PC-9 (cell line): ENCODE measurements at places on chromosomes 11 and 22. TPM values are rescaled to one million over a fixed set of nuclear protein-coding genes. Genes with fewer than 3 reads are reported as not detected.

Gene OR52E8
- not detected in 2 replicates for total RNA-seq

Gene ARHGAP1
- total RNA-seq, result 60.3 and 64.2 TPM in 2 replicates

DNA sequence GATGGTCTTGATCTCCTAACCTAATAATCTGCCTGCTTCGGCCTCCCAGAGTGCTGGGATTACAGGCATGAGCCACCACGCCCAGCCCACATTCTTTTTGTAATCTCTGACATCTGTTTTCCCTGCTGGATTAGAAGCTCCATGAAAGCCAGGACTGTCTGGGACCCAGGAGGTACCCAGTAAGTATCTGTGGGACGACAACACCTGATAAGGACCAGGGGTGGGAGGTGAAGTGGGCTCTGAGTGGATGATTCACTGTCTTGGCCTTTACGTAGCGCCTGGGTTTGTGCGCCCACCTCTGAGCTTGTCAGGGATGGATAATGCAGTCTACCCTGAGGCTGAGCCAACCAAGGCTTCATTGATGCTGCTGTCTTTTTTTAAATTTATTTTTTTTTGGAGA lies 118.8 kb downstream of the ABTB2 start:
- H3K27ac ChIP-seq, result no peak overlapping the region
- DNase-seq, result no peak
- H3K27me3 ChIP-seq, result no peaks in the 10 kb centered on the region
- H3K4me1 ChIP-seq, result peaks cover 64% of the 10 kb centered on the region

- H3K4me1 ChIP-seq, result no peaks in the 10 kb centered on the region
- H3K27ac ChIP-seq, result no peak overlapping the region
- DNase-seq, result no peak
- no peaks in the 10 kb centered on the region for H3K36me3 ChIP-seq
- H3K4me3 ChIP-seq, result no peak overlapping the region
- no peaks in the 10 kb centered on the region for H3K27me3 ChIP-seq
Observed at GRCh38 chr11:103870821-103871309, 165.6 kb upstream of the DDI1 start.

DNA sequence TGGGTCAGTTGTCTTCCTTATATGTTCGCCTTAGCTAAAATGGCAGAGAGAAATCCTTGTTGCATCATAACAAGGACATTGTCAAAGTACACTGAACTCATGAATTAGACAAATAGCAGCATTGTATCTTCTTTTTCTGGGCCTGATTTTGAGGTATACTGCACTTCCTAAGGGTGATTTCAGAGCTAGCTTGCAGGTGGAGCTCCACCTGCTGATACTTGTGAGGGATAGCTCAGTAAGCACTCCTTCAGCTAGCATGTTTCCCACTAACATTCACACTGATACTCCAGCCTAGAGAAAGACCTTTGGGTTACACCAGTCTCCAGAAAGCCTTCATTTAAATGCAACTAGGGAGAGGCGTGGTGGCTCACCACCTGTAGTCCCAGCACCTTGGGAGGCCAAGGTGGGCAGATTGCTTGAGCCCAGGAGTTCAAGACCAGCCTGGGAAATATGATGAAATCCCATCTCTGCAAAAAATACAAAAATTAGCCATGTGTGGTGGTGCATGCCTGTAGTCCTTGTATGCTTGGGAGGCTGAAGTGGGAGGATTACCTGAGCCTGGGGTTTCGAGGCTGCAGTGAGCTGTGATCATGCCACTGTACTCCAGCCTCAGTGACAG lies 29.8 kb downstream of the JAM3 start:
- H3K4me3 ChIP-seq, result no peak overlapping the region
- DNase-seq, result no peak
- peaks cover 67% of the 10 kb centered on the region for H3K27me3 ChIP-seq
- H3K27ac ChIP-seq, result no peak overlapping the region
